ENCODE measurements at places on chromosomes 16 and 17. TPM values are rescaled to one million over a fixed set of nuclear protein-coding genes. Genes with fewer than 3 reads are reported as not detected.

Gene CNTNAP4
- 2.0 TPM for total RNA-seq

Gene UTP4
- total RNA-seq = 24.3 TPM

Gene LUC7L
- 52.5 TPM for total RNA-seq

Gene KRTAP9-2
- total RNA-seq = not detected

Gene CARD14
- total RNA-seq = 0.23 TPM

Gene ANKFN1
- not detected for total RNA-seq

Gene AFMID
- 29.6 TPM for total RNA-seq

Gene SLC5A2
- total RNA-seq = 0.66 TPM

Gene LRRC37A
- 4.2 TPM for total RNA-seq

Gene NPB
- total RNA-seq = not detected

Gene NEUROD2
- not detected for total RNA-seq

Gene SCNN1B
- total RNA-seq = 4.2 TPM

Gene TNFRSF17
- total RNA-seq = not detected

Gene RHOT1
- total RNA-seq = 46.1 TPM

All from esophagus muscularis mucosa (tissue), 4 donors.